ACHN (cell line): ENCODE measurements at places on chromosomes 4 and X.
A peak's percentile ranks its signal among the peaks of the same experiment; 100 is the strongest.

DNA sequence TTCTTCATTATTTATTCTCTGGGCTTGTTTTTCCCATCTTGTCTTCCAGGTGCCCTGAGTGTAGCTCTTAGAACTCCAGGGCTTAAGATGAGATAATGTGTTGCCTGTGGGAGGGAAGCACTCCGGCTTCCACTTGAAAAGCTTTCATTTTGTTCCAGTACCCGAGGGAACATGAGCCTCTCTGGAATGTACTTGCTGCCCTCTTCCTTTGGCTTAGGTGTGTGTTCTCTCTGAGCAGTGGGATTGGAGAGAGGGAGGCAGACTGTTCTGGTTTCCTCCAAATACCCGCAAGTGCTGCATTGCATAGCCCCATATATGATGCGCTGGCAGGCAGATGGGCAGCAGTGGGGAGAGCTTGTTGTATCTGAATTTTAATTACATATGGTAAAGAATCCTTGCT is 861 bp upstream of the DTHD1 start:
- peak; percentile 13 for DNase-seq

- DNase-seq = no peak
Measured at GRCh38 chr4:159185591-159186023, 82.7 kb downstream of the RAPGEF2 start.

DNA sequence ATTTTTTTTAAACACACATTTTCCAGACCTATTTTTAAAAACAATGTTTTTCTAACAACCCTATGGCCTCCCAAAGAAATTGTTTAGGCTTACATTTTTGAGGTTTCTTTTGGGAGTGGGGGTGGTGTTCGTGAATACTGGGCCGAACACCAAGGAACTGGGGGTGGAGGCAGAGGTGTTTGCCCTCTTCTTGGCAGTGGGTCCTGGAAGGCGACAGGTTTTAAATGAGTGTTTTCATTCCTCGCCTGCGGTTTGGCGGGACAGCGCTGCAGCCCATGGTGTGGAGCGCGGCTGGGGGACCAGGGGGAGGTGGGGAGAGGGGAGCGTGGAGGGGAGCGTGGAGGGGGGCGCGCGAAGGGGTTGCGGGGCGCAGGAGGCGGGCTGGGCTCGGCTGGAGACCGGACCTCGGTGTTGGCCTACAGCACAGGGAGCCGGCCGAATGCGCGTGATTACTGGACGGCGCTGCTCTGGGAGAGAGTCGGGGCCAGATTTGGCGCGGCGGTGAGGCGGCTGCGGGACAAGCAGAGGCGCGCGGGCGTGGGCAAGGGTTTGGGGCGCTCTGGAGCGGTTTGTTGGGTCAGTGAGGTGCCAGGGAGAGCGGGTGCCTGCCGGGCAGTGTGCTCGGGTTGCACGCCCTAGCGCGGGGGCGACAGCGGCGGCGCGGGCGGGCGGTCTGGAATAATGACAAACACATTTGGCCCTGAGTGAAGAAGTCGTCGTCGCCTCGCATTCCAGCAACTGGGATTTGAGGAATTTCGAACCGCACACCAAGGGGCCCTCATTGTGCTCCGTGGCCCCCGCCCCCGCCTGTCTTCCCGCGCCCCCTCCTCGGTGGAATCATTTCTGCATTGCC is 764 bp downstream of the PDGFRA start:
- no peak for DNase-seq

DNA sequence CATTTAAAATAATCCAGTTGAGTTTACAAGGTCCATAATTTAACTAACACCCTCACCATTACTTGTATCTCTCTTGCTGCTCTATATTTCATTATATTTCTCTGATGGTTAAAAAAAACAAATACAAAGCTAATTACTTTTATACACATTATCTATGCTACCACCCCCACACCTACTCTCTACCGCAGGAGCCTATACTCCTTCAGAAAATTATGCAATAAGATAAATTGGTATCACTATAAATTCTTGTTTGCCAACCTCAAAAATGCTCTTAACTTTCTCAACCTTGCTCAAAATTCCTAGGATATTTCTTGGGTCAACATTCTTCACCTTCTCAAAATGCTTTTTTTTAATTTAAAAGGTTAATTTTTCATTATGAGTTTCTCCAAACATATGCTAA is 282.7 kb downstream of the KCTD8 start:
- DNase-seq = no peak

DNA sequence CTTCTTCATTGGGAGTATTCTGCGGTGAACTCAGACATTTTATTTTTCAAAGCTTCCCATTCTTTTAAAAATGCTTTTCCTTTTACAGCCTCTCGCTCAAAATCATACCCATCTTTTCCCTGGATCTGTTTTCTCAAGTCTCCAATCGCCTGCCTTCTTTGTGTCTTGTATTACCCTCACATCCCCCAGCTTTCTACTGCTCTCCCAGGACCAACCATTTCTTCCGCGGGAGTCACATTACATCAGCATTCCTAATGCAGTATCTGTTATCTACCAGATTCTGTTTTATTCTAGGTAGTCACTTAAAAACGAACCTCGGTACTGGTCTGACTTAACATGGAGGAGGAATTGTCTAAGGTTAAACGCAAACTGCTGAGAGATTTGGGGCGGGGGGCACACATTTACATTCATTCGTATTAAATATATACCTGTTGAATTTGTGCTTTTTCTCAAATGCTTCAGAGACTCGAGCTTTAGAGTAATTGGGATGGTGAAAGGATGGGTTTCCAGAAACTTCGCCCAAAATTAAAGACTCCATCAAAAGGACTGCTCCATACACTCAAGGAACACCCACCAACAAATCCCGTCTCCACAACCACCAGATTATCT is 493 bp upstream of the UCHL1 start:
- no peak for DNase-seq

DNA sequence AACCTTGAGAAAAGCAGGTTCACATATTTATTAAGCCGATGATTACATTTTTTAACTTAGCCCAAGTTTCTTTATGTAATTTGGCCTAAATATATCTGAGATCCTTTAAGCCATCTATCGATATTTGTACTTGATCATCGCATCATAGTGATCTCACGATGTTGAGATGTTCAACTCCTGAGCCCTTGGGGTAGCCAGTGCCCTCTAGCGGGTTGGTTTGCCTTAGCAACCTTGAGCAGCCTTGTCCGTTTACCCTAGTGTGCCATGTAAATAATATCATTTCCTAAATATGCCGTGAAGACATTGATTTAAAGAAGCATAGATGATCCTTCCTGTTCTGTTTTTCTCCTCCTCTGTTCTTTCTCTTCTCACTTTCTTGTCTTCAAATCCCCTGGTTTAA is 432.2 kb downstream of the RPA4 start:
- no peak for DNase-seq

DNA sequence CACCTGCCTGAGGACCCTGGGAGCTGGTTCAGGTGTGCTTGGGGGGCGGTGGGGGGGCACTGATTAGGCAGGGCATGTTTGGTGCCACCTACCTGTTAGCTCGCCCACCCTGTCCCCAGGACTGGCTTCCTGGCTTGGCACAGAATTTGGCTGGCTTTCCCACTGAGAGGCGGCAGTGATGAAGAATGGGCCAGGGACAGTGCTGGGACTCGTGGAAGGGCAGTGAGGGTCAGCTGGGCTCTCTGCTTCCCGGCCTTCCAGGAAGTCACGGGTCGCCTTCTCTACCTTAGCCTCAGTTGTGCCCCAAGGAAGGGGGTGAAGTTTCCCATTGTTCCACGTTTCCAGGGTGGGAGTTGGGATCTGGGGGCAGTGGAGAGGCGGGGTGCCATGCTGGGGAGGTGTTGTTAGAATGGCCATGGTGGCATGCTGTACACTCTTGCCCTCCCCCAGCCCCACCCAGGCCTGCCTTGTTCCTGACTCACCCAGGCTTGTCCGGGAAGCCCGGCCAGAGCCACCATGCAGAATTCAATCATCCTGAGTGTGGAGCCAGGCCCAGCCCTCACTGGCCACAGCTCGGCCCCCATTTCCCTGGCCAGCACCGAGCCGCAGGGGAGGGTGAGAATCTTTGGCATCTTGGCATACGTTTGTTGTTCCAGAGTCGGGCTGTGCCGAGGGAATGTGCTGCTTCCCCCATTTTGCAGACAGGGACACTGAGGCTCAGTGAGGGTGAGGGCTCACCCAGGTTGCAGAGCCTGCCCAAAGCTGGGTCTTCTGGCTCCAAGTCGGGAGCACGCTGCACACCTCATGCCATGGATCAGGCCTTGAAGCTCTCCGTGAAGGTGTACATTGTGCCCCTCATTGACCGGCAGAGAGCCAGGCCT is 21.9 kb upstream of the GPR78 start:
- DNase-seq = no peak

DNA sequence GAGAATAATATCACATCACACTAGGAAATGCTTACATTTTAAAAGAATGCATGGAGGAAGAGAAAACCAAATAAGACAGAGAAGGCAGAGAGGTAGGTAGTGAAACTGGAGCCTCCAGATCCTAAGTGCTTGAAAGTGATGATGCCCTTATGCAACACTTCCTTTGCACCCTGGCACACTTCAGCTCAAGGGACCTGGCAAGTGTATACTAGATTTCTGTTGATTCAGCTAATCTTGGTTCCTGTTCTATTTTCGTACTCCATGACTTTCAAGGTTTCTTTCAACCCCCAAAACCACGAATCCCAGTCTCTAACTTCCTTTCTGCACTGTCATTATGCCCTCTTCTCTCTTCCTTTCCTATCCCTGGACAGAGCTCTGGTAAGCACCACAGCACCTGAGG is 36.9 kb upstream of the SH3KBP1 start:
- no peak for DNase-seq

- DNase-seq = peak; percentile 18
Measured at GRCh38 chr4:144355811-144356757, 215.6 kb upstream of the GYPA start.

GRCh38 chr4:148514041-148514440 is 71.8 kb upstream of the NR3C2 start:
- no peak for DNase-seq

DNA sequence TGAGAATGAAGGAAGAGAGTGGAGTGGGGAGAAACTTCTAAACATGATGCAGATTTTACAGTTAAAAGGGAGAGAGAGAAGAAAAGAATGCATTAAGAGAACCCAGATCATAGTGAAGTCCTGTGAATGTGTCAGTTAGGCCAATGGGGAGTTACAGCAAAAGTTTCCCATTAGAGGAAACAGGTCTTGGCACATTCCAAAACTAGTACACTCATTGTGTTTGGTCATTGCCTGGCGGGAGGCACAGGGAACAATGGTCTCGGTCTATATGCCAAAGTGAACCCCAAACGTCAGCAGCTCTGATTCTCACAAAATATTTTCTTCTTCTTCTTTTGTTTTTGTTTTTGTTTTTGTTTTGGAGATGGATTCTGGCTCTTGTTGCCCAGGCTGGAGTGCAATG is 284.5 kb upstream of the CTSO start:
- no peak for DNase-seq

DNA sequence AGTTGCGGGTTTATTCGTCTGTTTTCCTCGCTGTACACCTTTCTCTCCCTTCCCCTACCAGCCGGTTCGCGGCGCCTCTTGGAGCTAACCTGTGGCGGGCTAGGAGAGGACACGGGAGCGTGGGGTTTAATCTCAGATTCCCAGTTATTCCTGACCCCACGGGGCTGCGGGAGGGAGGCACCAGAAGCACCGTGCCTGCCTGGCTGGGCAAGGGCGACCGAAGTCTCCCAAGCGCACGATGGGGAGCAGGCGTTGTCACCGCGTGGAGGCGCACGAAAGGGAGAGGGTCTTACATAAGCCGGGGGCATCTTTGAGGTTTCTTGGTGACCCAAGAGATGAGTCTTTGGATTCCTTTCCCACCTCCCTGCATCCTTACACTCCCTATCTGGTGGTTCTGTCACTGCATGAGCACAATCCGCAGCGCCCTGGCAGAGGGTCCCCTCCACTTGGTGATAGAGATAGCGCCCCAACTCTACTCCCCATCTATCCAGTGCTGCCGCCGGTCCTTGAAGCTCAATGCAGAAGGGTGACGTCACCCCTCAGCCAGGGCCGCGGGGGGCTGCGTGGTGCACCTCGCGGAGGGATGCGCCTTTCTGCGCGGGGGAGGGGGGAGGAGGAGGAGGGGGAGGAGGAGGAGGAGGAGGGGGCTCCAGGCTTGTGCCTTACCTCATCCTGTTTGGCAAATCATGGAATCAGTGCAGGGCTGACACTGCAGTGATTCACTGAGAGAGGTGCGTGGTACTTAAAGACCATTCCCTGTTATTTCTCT is 793 bp downstream of the TSPAN7 start:
- DNase-seq = no peak

GRCh38 chr4:68167706-68168105 is 38.0 kb upstream of the TMPRSS11F start:
- DNase-seq = no peak

GRCh38 chr4:777520-778262 is 48.2 kb downstream of the CPLX1 start:
- DNase-seq = no peak

DNA sequence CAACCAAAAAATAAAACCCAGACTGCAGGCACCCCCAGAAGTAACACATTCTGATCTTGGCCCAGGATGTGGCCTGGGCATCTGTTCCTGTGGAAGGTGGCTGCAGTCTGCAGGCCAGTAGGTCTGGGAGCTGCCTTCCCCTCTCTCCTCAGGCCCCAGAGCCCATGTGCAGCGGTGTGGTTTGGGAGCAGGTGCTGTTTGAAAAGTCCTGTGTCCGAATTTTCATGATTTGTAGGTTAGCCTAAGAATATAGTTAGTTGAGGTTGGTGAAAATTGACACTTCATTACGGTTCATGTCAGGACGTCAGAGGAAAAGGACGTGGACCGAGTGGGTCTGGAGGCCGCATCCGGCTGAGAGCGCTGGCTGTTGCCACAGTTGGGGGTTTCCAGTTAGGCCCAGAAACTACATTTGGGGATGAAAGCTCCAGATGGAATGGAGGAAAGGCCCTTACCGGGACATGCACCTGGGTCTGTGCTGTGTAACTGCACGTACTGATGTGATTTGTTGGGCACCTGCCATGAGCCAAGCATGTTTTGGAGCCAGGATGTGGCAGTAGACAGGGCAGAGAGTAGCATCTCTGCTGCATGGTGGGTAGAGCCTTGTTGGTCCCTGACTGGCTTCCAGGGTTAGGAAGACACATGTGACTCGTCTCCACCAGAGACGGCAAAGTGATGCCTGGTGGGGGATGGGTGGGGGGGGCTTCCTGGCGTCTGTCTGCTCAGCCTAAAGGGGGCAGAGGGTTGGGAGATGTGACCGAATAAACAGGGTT is 21.7 kb upstream of the HGFAC start:
- DNase-seq = no peak

DNA sequence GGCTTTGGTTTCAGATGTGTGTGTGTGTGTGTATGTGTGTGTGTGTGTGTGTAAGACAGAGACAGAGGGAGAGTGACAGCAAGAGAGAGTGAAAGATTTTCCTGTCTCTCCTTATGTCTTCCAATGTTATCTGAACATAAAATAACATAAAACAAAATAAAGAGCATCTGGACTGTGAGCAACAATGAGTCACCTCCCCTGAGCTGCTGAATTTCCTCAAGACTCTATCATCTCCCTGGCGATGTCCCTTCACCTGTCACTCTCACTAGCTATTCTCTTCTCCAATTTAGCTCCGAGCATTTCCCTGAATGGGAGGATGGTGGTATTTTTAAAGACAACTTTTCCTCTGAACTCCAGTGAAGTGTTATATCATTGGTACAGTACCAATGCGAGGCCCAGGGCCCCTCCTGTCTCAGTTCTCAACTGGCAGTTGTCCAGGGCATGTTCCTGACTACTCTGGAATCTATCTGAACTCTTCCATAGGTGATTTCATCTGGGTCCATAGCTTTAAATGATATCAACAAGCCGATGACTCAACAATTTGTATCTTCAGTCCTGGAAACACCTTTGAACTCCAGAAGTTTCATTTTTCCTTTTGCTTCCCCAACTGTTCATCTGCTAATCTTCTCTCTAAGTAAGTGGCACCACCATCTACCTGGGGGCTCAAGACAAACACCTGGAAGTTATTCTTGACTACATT is 195.0 kb upstream of the CLNK start:
- DNase-seq = no peak
